A549 (cell line): ENCODE measurements at places on chromosomes 7 and 10. TPM values are rescaled to one million over a fixed set of nuclear protein-coding genes. Genes with fewer than 3 reads are reported as not detected.

The C7orf57 gene
- 0.04 to 0.09 TPM (median 0.04 TPM) in 3 replicates for polyA plus RNA-seq

The FAM204A gene
- 37.5 to 39.2 TPM (median 39.0 TPM) in 3 replicates for polyA plus RNA-seq

The KCP gene
- 0.07 to 0.18 TPM (median 0.14 TPM) in 3 replicates for polyA plus RNA-seq

The ASB10 gene
- not detected in 3 replicates for polyA plus RNA-seq

The GTF2IRD1 gene
- polyA plus RNA-seq: 19.9 to 21.7 TPM (median 21.5 TPM) in 3 replicates

The SCART1 gene
- 0.32 to 0.42 TPM (median 0.37 TPM) in 3 replicates for polyA plus RNA-seq

The ACSM6 gene
- polyA plus RNA-seq: not detected in 3 replicates

The MACROH2A2 gene
- 27.5 to 30.9 TPM (median 29.6 TPM) in 3 replicates for polyA plus RNA-seq

The C7orf25 gene
- polyA plus RNA-seq: 3.0 to 3.8 TPM (median 3.0 TPM) in 3 replicates

The SPDYE9 gene
- not detected in 3 replicates for polyA plus RNA-seq

The GBX1 gene
- not detected in 3 replicates for polyA plus RNA-seq

The TSPAN33 gene
- polyA plus RNA-seq: 4.9 to 5.3 TPM (median 5.0 TPM) in 3 replicates

The LRRN3 gene
- polyA plus RNA-seq: 0.04 to 0.05 TPM in 2 of 3 replicates, not detected in the other

The ABCA13 gene
- polyA plus RNA-seq: not detected in 3 replicates

The NKX1-2 gene
- polyA plus RNA-seq: 0.03 to 0.08 TPM (median 0.03 TPM) in 3 replicates

The PRKG1 gene
- not detected in 3 replicates for polyA plus RNA-seq

The ASIC3 gene
- polyA plus RNA-seq: 7.5 to 11.4 TPM (median 9.8 TPM) in 3 replicates

The HOXA2 gene
- 1.3 to 1.5 TPM (median 1.4 TPM) in 3 replicates for polyA plus RNA-seq

The SSC4D gene
- 0.79 to 1.0 TPM (median 1.0 TPM) in 3 replicates for polyA plus RNA-seq

The LRRC61 gene
- 0.10 to 0.47 TPM (median 0.19 TPM) in 3 replicates for polyA plus RNA-seq

The ZNF775 gene
- 4.5 to 5.4 TPM (median 5.4 TPM) in 3 replicates for polyA plus RNA-seq

The POLD2 gene
- 138 TPM in 3 replicates for polyA plus RNA-seq
